Skin of body (tissue), 3 donors: ENCODE measurements at places on chromosomes 16 and 17. TPM values are rescaled to one million over a fixed set of nuclear protein-coding genes. Genes with fewer than 3 reads are reported as not detected.

The SDK2 gene
- total RNA-seq = 1.6 TPM

The SOX9 gene
- 33.4 TPM for total RNA-seq

The CAMKK1 gene
- total RNA-seq = 6.1 TPM

The NKD1 gene
- 4.9 TPM for total RNA-seq

The TBC1D3G gene
- not detected for total RNA-seq

The OR2C1 gene
- 0.30 TPM for total RNA-seq

The CCNF gene
- 7.8 TPM for total RNA-seq

The CD300H gene
- total RNA-seq = 0.79 TPM

The SRCIN1 gene
- 3.5 TPM for total RNA-seq

The ACSM2A gene
- 0.10 TPM for total RNA-seq

The SCGB1C2 gene
- not detected for total RNA-seq
